ENCODE measurements at places on chromosomes 12 and 14.

DNA sequence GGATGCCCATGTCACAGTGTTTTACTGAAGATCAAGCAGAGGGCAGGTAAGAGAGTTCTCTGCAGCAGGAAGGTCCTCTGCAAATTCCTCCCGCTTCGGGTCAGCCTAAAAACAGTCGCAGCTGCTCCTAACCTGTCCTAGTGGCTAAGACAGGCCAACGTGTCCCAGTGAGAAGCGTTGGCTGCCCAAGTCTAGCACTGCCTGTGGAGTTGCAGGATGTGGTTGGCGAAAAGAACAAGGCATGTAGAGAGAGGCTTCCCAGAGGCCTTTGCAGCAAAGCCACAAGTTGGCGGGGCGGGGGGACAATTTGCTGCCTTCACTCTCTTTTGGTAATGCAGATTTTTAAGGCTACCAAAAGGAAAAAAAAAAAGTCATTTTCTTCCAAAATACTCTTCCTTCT, 340.1 kb downstream of the BCL11B start:
- no peak overlapping the region for H3K4me3 ChIP-seq
- no peak for DNase-seq
- no peaks in the 10 kb centered on the region for H3K36me3 ChIP-seq
- H3K27me3 ChIP-seq = no peaks in the 10 kb centered on the region

- H3K4me3 ChIP-seq = no peak overlapping the region
- H3K27me3 ChIP-seq = no peaks in the 10 kb centered on the region
- H3K4me1 ChIP-seq = peaks cover 33% of the 10 kb centered on the region
- no peaks in the 10 kb centered on the region for H3K36me3 ChIP-seq
- H3K27ac ChIP-seq = no peak overlapping the region
These were observed 29.2 kb upstream of the FOS start for GRCh38 chr14:75249251-75249957.

DNA sequence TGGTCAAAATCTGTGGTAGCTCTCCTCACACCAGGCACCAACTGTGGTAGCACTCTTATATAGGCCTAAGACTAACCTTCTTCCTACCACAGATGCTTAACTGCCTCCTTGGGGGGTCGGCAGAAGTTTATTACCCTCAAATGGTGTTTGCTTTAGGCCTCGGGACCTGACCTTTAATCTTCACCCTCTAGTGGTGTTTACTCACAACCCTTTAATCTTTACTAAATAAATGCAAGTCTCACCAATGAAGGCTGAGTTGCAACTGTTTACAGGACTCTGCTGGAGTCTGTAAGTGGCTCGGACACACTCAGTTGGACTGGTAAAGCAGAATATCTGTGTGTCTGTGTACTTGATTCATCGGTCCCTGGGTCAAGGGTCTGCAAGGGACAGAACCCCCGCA, 29.4 kb downstream of the CCER1 start:
- H3K4me1 ChIP-seq = no peaks in the 10 kb centered on the region
- no peak for DNase-seq
- H3K27ac ChIP-seq = no peak overlapping the region
- no peaks in the 10 kb centered on the region for H3K36me3 ChIP-seq
- H3K27me3 ChIP-seq = no peaks in the 10 kb centered on the region

DNA sequence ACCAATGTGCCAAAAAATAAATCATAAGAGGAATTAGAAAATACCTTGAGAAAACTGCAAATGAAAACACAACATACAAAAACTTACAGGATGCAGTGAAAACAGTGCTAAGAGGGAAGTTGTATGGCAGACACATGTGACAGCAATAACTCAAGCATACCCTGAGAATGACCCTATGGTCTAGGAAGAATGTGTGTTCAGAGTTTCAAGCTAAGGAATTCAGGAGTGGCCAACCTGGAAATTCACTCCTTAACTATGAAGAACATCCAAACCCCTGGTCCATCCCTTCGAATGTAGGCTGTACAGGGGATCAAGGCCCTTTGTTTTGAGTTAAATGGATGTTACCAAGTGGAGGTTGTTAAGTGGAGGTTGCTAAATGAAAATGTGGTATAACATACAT, 16.7 kb upstream of the TTC9 start:
- H3K4me3 ChIP-seq = no peak overlapping the region
- H3K4me1 ChIP-seq = no peaks in the 10 kb centered on the region
- H3K36me3 ChIP-seq = no peaks in the 10 kb centered on the region
- H3K27me3 ChIP-seq = no peaks in the 10 kb centered on the region

DNA sequence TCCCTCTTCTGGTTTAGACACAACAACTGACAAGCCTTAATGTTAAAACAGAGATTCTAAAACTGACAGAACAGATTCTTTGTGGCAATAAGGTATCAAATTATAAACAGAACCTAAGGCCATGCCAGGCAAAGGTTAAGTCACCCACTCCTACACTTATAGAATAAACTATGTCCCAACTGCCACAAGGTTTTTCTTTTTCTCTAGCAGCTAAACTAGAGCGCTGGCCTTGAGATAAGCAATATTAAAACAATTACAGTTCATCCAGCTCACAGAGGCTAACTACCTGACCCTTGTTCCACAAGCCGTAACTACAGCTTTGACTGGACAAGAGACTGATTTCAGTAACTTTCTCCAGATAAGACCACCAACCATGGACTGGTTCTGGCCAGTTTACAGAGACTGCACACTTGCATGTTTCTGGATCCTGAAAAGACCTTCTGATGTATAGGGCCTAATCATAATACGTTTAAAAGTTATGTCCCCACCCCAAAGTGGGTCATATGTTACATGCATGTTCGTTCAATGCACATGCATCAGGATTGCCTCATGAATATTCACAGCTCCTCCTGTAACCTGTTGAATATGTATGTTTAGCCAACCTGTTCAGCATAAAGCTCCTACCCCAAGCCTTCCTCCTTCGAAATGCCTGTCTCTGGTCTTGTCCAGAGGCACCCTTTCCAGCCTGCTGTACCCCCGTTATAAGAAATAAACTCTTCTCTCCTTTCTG, 61.9 kb upstream of the VASH1 start:
- H3K27me3 ChIP-seq = no peaks in the 10 kb centered on the region
- DNase-seq = no peak
- H3K4me3 ChIP-seq = no peak overlapping the region
- no peaks in the 10 kb centered on the region for H3K36me3 ChIP-seq
- H3K27ac ChIP-seq = no peak overlapping the region

GRCh38 chr14:99382781-99383471, 97.7 kb downstream of the SETD3 start:
- no peaks in the 10 kb centered on the region for H3K4me1 ChIP-seq
- H3K4me3 ChIP-seq = no peak overlapping the region
- no peak for DNase-seq
- no peaks in the 10 kb centered on the region for H3K36me3 ChIP-seq
- H3K27ac ChIP-seq = no peak overlapping the region

DNA sequence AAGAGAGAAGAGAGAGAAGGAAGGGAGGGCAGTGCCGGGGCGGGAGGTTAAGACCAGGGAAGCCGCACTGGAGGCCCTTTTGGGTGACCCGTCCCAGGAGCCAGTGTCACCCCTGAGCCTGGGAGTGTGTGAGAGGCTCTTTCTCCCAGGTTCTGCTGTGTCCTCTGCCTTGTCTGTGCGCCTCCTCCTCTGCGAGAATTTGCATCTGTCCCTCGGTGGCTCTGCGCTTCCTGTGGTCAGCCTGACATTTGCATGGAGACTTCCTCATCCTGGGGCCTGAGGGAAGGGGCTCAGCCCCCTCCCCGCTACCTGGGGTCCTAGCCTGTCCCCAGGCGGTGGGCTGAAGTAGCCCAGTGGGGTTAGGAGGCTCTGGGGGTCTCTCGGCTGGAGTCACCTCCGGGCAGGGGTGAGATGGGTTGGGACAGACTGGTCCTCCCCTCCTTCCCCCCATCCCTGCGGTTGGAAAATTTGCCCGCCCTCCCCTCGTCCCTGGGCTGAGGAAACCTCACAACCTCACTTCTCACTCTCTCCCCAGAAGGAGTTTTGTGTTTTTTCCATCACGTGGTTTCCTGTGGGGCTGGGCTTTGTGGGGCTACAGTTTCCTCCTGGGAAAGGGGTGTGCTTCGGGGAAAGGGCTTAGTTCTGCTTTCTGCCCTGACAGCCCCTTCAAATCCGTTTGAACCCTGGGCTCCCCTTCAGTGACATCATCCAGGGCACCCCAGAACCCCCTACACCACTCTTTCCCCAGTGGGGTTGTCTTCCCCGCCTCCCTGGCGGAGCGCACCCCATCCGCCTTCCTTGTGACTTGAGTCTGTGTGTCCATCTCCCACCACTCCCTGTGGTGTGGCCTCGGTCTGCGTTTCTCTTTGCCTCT, 2.5 kb downstream of the PTPN6 start:
- H3K27me3 ChIP-seq = no peaks in the 10 kb centered on the region
- no peaks in the 10 kb centered on the region for H3K4me1 ChIP-seq
- no peak overlapping the region for H3K4me3 ChIP-seq
- no peak for DNase-seq
- H3K27ac ChIP-seq = peak overlapping the region; percentile 56
- H3K36me3 ChIP-seq = no peaks in the 10 kb centered on the region

GRCh38 chr14:104224131-104224505, 85.7 kb downstream of the KIF26A start:
- H3K4me3 ChIP-seq = no peak overlapping the region
- no peaks in the 10 kb centered on the region for H3K36me3 ChIP-seq
- no peaks in the 10 kb centered on the region for H3K4me1 ChIP-seq
- H3K27ac ChIP-seq = no peak overlapping the region
- no peak for DNase-seq
- H3K27me3 ChIP-seq = no peaks in the 10 kb centered on the region

- no peaks in the 10 kb centered on the region for H3K36me3 ChIP-seq
- H3K27ac ChIP-seq = no peak overlapping the region
- H3K4me3 ChIP-seq = no peak overlapping the region
- H3K4me1 ChIP-seq = no peaks in the 10 kb centered on the region
- H3K27me3 ChIP-seq = no peaks in the 10 kb centered on the region
These were observed 24.0 kb downstream of the RTN1 start for GRCh38 chr14:59846595-59846994.

GRCh38 chr14:92635031-92635430, 113.4 kb downstream of the LGMN start:
- H3K27ac ChIP-seq = no peak overlapping the region
- H3K36me3 ChIP-seq = no peaks in the 10 kb centered on the region
- no peak overlapping the region for H3K4me3 ChIP-seq
- no peaks in the 10 kb centered on the region for H3K4me1 ChIP-seq
- H3K27me3 ChIP-seq = no peaks in the 10 kb centered on the region

- no peaks in the 10 kb centered on the region for H3K36me3 ChIP-seq
- DNase-seq = no peak
- no peaks in the 10 kb centered on the region for H3K4me1 ChIP-seq
- H3K27me3 ChIP-seq = no peaks in the 10 kb centered on the region
- H3K4me3 ChIP-seq = no peak overlapping the region
These were observed 163.1 kb upstream of the TMPO start for GRCh38 chr12:98352218-98352811.

- peaks cover 19% of the 10 kb centered on the region for H3K36me3 ChIP-seq
- peak; percentile 45 for DNase-seq
- peak overlapping the region; percentile 51 for H3K27ac ChIP-seq
- H3K4me3 ChIP-seq = no peak overlapping the region
These were observed 13.7 kb downstream of the PGF start for GRCh38 chr14:74941676-74942097.

DNA sequence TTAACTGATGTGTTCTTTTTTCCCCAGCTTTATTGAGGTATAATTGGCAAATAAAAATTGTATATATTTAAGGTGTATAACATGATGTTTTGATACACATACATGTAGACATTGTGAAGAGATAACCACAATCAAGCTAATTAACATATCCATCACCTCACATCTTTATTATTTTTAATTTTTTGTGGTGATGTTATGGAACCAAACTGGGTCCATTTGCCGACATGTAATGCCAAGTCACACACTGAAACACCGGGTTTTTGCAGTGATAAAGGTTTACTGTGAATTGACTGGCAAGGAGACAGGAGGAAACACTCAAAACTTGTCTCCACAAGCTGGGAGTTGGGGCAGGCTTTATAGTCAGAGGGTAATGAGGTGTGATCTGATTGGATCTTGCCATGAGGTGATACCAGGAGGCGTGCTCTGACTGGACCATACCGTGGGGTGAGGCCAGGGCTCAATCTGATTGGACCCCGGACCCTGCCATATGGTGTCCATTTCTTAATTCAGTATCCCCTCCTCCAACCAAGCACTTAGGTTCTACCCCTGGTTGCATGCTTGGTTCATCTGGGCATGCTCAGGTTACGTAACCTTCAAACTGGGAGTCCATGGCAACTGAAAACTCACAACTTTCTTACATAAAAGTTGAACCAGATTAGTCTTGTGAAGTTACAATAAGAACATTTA, 11.8 kb upstream of the WSCD2 start:
- H3K27me3 ChIP-seq = no peaks in the 10 kb centered on the region
- peak overlapping the region; percentile 87 for H3K27ac ChIP-seq
- no peak for DNase-seq
- no peak overlapping the region for H3K4me3 ChIP-seq

GRCh38 chr12:118299791-118300460, 72.8 kb downstream of the TAOK3 start:
- no peaks in the 10 kb centered on the region for H3K27me3 ChIP-seq
- no peak for DNase-seq
- no peak overlapping the region for H3K27ac ChIP-seq
- H3K4me3 ChIP-seq = no peak overlapping the region
- no peaks in the 10 kb centered on the region for H3K36me3 ChIP-seq
- H3K4me1 ChIP-seq = peaks cover 15% of the 10 kb centered on the region

GRCh38 chr12:66055837-66056319, 74.7 kb downstream of the LLPH start:
- H3K36me3 ChIP-seq = no peaks in the 10 kb centered on the region
- no peak overlapping the region for H3K27ac ChIP-seq
- H3K27me3 ChIP-seq = no peaks in the 10 kb centered on the region
- H3K4me1 ChIP-seq = no peaks in the 10 kb centered on the region
- H3K4me3 ChIP-seq = no peak overlapping the region
- no peak for DNase-seq

- no peak overlapping the region for H3K27ac ChIP-seq
- H3K4me1 ChIP-seq = peaks cover 2% of the 10 kb centered on the region
- no peaks in the 10 kb centered on the region for H3K36me3 ChIP-seq
- no peak overlapping the region for H3K4me3 ChIP-seq
- peak; percentile 79 for DNase-seq
These were observed 9.5 kb downstream of the HHIPL1 start for GRCh38 chr14:99654235-99654985.

GRCh38 chr14:68619790-68620574, 172.9 kb downstream of the ZFP36L1 start:
- H3K4me1 ChIP-seq = no peaks in the 10 kb centered on the region
- H3K4me3 ChIP-seq = no peak overlapping the region
- no peak for DNase-seq
- no peaks in the 10 kb centered on the region for H3K27me3 ChIP-seq
- no peak overlapping the region for H3K27ac ChIP-seq

GRCh38 chr14:95037273-95037672, 120.1 kb downstream of the DICER1 start:
- no peaks in the 10 kb centered on the region for H3K36me3 ChIP-seq
- H3K27ac ChIP-seq = no peak overlapping the region
- H3K4me3 ChIP-seq = no peak overlapping the region
- DNase-seq = no peak

DNA sequence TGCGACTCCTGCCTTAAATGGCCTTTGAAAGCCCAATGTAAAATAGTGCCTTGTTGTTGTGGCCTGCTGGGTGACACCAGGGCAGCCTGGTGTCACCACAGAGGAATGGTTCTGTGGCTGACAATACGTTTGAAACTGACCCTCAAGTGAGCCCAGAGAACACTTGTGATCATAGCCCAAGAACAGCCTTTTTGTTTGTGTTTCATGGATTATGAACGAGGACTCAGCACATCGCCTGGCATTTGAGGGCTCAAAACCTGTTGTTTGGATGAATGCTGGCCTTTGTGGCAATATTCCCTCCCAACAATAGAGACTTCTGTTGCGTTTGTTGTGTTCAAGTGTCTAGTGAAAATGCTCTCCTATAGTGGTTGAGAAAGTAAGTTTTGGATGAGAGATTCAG, 48.5 kb downstream of the TSPAN9 start:
- H3K27ac ChIP-seq = no peak overlapping the region
- no peaks in the 10 kb centered on the region for H3K27me3 ChIP-seq
- H3K36me3 ChIP-seq = no peaks in the 10 kb centered on the region
- no peak overlapping the region for H3K4me3 ChIP-seq
- peaks cover under 1% of the 10 kb centered on the region for H3K4me1 ChIP-seq

All from thyroid gland (tissue), 4 donors.